ENCODE measurements at places on chromosomes 1 and 21. TPM values are rescaled to one million over a fixed set of nuclear protein-coding genes. Genes with fewer than 3 reads are reported as not detected.

Gene CFAP74
- total RNA-seq, result under 0.01 TPM

Gene APCS
- 0.99 TPM for total RNA-seq

Gene PODN
- 123 TPM for total RNA-seq

Gene NOTCH2
- total RNA-seq, result 65.9 TPM

Gene NOS1AP
- total RNA-seq, result 4.0 TPM

Gene ANKRD45
- total RNA-seq, result 0.26 TPM

Gene GUCA2B
- total RNA-seq, result not detected

Gene STK40
- total RNA-seq, result 25.2 TPM

Gene PALMD
- total RNA-seq, result 13.5 TPM

Gene CLK2
- 40.7 TPM for total RNA-seq

- DNase-seq, result no peak
These were observed 18.4 kb downstream of the MATN1 start for GRCh38 chr1:30704765-30705509.

DNA sequence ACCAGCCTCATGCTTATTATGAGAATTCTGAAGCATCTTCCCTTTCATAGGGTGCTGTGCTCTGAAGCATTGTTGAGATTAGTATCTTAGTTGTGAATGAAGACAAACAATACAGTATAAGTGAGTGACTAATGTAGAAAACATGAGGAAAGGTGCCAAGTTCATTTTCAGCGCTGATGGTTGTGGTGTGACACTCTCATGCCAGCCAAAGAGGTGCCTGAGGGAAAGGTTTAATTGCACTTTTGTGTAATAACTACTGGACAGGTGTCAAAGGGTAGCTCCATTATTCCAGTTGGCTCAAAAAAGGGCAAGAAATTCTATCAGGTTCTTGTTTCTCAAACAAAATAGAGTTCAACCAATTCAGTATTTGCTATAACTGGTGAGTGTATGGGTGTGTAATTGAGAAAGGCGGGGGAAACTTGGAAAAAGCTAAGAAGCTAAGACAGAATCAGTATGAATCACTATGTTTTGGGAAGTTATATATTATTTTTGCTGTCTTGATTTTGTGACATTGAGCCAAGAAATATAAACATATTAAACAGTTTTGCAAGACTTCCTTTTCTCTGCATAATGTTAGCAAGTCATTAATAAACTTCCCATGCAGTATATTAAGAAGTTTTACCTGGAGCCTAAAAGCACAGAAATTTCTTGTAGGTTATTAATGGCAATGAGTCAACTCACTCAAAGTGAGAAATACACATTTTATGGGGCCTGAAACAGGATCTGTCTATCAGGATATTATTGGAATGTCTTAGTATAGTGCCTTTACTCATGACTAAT is 31.8 kb downstream of the KCNK2 start:
- no peak for DNase-seq

DNA sequence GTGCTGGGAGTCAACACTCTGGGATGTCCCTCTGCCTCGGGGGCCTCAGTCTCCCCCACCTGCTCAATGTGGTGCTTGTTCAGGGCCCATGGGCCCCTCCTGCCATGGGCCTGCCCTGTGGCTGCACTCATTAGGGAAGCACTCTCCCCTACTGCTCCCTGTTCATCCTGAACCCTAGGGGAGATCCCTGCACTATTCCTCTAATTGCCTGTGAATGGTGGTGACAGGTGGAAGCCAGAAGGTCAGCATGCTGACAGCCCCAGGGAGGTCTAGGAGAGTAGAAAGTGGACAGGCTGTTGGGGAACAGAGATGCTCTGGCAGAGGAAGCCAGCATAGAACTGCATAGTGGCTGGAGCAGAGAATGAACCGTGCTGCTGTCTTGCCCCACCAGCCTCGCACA is 217.6 kb downstream of the TRABD2B start:
- no peak for DNase-seq

DNA sequence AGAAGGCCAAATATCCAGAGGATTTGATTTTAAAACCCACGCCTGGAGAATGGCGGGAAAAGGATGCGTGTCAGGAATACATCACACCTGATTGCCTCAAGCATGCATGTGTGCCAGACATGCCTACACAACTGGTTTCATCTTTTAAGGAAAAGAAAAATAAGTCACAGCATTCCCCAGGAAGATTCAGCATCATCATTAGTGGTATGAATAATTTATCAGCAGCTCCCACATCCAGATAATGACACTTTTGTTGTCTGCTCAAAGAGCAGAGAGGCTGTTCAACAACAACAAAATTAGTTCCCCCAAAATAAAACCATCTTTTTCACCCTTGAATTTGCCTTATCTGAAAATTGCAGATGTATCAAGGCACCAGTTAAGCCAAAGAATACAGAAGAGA is 328.6 kb upstream of the C1orf87 start:
- DNase-seq, result no peak

DNA sequence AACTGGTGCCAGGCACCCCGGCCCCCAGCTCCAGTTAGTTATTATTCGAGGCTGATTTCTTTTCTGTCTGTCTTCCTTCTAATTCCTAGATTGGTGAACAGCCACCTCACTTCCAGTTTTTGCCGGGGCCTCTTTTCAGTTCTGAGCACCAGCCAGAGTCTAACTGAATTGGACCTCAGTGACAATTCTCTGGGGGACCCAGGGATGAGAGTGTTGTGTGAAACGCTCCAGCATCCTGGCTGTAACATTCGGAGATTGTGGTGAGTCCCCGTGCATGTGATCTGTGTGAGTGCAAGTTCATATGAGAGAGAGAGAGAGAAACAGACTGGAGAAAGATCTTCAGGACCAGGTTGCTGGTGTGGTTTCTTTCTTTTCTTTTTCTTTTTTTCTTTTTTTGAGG is 13.5 kb downstream of the NLRP3 start:
- DNase-seq, result no peak

DNA sequence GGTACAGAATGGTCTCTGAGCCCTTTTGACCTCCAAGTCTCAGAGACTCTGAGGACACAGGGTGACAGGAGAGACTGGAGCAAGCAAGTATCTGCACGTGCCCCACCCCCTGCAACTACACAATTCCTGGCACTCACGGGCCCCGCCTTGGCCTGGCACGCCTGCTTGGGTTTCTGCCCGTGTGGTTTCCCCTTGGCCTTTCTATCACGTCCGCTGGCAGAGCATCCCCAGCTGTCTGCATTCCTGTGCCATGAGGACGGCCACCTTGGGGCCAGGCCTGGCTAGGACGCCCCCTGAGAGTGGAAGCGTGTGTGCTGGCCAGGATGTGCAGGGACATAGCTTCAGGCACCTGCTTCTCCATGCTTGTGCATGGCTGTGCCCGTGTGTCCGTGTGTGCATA is 14.3 kb upstream of the EDN2 start:
- peak; percentile 69 for DNase-seq

- DNase-seq, result no peak
These were observed 16.6 kb upstream of the GBP6 start for GRCh38 chr1:89347296-89347695.

DNA sequence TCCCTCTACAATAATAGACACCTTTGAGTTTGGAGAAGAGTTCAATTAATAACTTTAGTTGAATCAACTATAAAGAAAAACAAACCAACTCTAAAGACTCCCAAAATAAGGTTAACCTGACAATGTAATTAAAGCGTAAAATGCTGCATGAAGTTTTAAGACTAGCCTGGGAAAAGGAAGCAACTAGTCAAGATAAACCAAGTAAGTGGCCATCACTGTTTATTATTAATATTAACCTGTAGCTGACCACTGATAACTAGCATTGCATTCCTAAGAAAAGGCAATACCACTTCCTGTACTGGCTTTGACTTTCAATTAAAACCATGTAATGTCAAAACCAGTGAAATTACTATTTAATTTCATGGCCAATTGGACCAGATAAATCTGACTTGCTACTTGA is 3.0 kb downstream of the PPP1R15B start:
- no peak for DNase-seq

GRCh38 chr21:26095131-26095530 is 75.4 kb downstream of the APP start:
- no peak for DNase-seq

GRCh38 chr1:29575277-29575676 is 339.0 kb downstream of the PTPRU start:
- no peak for DNase-seq

GRCh38 chr1:195933835-195934234 is 674.4 kb downstream of the KCNT2 start:
- no peak for DNase-seq

DNA sequence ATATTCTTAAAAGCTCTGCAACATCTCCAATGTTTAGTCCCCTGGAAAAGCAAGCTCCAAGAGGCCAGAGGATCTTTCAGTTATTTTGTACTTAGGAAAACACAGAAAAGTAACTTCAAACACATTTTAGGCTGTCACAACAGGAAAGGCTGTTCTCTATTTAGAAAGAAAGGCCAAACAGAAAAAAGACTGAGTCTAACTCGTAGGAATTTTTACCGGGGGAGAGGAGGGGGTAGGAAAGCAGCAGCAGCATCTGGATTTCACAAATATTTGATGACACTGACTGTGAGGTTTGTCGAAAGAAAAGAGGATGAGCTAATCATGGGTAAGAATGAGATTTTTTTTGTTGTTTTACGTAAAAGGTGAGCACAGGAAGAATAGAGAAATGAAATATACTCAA is 107.1 kb downstream of the EIF4G3 start:
- DNase-seq, result no peak

- DNase-seq, result no peak
These were observed 93.3 kb upstream of the POU3F1 start for GRCh38 chr1:38139738-38140487.

- no peak for DNase-seq
These were observed 36.6 kb downstream of the H3-3A start for GRCh38 chr1:226098870-226099835.

GRCh38 chr1:168148916-168149315 is 12.2 kb upstream of the GPR161 start:
- no peak for DNase-seq

DNA sequence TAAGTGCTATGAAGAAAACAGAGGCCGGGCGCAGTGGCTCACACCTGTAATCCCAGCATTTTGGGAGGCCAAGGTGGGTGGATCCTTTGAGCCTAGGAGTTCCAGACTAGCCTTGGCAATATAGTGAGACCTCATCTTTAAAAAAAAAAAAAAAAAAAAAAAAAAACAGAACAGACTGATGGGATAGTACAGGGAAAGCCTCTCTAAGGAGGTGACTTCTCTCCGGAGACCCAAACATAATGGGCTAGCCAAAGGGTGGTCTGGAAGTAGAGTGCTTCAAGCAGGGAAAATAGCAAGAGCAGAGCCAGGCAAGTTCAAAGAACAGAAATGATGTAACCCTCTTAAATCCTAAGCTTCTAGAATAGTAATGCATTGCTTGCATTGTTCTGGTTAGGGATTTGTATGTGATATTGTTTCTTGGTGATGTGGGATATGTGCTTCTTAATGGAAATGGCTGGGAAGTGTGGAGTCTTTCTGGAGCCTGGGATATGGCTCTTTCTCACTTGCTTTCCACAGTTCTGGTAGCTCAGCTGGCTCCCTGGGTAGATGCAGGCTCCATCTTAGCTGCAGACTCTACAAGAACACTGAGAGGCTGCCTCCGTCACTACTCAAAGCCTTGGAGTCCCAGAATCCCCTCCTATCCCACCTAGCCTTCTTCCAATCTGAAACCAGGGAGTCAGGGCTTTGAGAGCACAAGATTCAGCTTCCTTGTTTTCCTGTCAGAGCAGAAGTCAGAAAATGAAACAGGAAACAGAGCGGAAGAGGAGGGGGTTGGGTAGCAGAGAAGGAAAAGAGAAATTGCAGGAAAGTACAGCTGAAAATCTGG is 1.9 kb upstream of the PIGV start:
- no peak for DNase-seq

DNA sequence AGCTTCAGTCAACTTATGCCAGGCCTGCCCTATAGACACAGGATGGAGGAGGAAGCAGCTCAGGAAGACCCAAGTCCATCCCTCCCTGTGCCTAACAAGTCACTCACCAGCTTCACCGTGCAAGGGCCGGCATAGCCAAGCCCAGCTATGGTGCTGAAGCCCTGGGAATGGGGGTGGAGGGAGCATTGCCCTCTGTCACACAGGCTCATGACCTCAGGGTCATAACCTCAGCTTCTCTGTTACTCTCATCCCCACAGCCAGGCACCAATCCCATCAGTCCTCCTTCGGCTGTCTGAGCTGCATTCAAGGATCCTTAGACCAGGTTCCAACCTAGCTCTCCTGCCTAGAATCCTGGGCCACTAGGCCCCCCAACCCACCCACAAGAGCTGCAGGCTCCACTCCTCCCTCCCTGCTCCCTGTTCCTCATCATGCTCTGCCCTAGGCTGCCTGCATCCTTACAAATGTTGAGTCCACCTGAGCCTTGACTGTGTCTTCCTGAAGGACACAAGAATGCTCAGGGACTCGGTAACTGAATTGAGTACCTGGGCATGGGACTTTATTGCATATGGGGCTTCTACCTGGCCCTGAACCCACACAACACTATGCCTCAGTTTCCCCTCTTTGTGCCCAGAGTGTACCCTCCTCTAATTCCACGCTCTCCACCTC is 1.7 kb downstream of the CD244 start:
- DNase-seq, result no peak

DNA sequence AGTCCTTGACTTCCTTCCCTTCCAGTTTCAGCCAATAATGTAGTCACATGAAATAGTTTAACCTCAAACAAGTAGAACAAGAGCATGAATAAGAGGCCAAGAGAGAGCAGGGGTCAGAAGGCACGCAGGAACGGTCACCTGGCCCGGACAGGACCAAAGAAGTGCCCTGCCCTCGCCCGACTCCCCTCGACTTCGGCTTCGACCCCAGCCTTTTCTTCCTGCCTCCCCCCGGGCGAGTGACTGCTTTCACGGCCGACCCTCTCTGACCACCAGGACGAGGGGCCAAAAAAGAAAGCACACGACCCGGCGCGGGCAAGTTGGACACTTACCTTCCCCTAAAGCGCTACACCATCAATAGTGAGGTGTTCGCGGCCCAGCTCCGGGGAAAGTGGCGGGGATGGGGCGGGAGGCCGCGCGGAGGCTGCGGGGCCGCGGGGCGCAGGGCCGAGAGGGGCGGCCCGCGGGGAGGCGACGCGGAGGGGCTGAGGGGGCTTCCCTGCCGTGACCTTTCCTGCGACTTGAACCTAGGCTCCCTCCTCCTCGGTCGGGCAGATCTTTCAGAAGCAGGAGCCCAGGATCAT is 519 bp downstream of the RERE start:
- peak; percentile 16 for DNase-seq

DNA sequence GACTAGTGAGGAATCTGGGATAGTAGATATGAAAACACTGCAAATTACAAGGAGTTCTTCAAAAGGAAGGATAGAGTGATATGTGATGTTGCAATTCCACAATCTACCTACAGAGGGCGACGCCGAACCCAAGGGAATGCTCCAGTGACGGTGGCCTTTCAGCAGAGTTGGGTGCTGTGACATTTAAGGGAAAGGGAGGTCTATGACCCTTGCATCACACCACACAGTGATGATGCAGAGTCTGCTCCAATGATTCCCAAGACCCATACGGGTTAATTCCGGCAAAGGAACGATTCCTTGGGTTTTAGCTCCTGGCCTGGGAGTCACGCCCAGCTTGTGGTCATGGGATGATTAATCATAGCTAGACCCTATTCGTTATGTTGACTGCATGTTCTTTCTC is 123.0 kb upstream of the IGSF21 start:
- DNase-seq, result peak; percentile 50
